Esophagus squamous epithelium (tissue), 5 donors: ENCODE measurements at places on chromosomes 7 and 10.

GRCh38 chr7:108193594-108194498, 63.7 kb upstream of the LAMB4 start:
- no peak for DNase-seq

DNA sequence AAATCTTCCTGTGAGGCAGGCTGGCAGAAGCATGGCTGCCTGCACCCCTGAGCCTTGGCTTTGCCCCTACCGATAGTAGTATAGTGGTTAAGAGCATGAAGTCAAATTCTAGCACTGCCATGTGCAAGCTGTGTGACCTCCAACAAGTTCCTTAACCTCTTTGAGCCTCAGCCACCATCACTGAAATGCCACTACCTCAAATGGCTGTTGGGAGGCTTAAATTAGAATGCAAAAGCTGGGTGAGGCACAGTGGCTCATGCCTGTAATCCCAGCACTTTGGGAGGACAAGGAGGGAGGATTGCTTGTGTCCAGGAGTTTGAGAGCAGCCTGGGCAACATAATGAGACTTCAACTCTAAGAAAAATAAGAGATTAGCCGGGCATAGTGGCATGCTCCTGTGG, 8.4 kb downstream of the SFRP5 start:
- DNase-seq: no peak

- DNase-seq: no peak
These were observed 110.6 kb downstream of the ZMIZ1 start for GRCh38 chr10:79179164-79179956.

DNA sequence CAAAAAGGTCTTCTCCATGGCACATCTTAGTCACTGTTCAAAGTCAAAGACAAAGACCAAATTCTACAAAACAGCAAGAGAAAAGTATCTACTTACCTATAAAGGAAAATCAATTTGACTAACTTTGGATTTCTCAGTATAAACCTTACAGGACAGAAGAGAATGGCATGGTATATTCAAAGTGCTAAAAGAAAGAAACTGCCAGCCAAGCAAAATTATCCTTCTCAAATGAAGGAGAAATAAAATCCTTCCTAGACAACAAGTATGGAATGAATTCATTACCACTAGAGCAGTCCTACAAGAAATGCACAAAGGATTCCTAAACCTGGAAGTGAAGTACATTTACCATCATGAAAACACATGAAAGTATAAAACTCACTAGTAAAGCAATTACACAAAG, 235.5 kb downstream of the STK31 start:
- no peak for DNase-seq

- DNase-seq: no peak
These were observed 153.7 kb upstream of the AGK start for GRCh38 chr7:141397236-141398163.

DNA sequence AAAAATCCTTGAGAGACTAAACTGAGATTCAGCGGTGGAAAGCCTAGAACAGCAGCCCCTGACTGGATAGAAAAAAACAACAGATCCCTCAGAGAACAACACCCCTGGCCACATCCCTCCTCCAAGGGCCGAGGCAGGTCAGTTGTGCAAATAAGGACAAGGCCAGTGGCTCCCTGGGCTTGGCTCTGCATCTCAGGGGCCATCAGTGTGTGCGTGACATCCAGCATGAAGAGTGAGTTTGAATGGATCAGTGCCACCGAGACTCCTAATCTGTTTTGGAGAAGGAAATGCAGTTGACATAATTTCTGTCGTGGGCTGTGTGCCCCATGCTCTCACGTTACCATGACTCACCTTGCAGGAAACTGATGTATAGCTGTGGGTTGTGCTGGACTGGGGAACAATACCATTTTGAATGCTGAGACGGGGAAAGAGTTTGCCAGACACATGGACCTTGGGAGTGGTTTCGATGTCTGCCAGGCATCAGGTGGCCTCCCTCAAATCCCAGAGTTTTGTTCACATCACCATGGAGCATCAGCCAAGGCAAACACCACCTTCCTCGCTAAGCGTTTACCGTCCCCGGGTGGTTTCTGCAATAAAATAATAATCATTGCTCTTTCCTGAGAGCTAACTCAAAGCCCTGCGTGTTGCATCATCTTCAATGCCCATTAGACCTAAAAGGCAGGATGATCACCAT, 153.2 kb upstream of the FZD8 start:
- DNase-seq: no peak

GRCh38 chr7:28408960-28409715, 3.2 kb upstream of the CREB5 start:
- DNase-seq: peak; percentile 39

GRCh38 chr7:130135208-130136205, 65.2 kb downstream of the KLHDC10 start:
- no peak for DNase-seq

- no peak for DNase-seq
These were observed 271.0 kb downstream of the POU6F2 start for GRCh38 chr7:39248692-39249090.

DNA sequence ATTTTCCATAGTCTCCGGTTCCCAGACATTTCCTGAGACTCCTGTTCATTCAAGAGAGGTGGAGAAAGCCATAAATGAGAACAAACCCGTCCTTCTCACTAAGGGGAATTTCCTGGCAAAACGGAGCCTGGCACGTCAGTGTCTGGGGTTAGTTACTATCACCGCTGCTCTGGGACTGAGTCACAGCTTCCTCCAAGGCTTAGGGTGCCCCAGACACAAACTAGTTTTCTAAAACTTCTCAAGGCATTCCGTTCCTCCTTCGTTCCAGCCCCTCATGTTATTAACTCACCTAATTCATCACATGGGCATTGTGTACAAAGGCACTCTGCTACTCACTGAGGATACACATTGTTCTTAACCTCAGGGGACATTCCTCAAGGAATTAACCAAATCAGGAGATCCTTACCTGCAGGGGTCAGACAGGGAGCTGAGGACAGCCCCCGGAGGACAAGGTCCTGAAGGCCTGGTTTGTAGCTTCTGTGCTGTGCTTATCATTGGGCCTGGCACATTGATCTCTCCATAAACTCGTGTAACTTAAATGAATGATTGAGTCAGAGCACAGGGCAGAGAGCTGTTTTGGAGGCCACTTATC, 103.0 kb upstream of the KLF6 start:
- DNase-seq: no peak
